ENCODE measurements at places on chromosomes 3 and 15. TPM values are rescaled to one million over a fixed set of nuclear protein-coding genes. Genes with fewer than 3 reads are reported as not detected.

DNA sequence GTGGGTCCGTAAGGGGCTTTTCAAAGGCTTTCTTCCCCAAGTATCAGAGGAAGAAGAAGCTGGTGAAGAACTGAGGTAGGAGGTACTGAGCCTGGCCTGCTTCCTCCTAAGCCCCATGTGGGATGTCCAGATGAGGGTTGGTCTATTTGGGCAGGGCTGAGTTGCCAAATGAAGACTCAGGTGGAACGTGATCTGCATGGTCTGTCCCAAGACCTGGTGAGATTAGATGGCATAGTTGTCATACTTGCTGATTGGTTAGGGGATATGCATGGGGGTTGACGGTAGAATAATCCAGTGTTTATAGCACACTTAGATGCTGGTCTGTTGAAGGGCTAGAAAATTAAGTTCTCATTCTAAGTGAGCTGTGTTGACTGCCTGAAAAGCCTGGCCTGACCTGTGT is 36.3 kb upstream of the BSN start:
- no peaks in the 10 kb centered on the region for H3K27me3 ChIP-seq
- H3K4me1 ChIP-seq, result no peaks in the 10 kb centered on the region
- H3K27ac ChIP-seq, result no peak overlapping the region
- no peak overlapping the region for H3K4me3 ChIP-seq
- H3K36me3 ChIP-seq, result peaks cover 37% of the 10 kb centered on the region
- DNase-seq, result no peak

The MCCC1 gene
- 16.4 TPM for total RNA-seq

DNA sequence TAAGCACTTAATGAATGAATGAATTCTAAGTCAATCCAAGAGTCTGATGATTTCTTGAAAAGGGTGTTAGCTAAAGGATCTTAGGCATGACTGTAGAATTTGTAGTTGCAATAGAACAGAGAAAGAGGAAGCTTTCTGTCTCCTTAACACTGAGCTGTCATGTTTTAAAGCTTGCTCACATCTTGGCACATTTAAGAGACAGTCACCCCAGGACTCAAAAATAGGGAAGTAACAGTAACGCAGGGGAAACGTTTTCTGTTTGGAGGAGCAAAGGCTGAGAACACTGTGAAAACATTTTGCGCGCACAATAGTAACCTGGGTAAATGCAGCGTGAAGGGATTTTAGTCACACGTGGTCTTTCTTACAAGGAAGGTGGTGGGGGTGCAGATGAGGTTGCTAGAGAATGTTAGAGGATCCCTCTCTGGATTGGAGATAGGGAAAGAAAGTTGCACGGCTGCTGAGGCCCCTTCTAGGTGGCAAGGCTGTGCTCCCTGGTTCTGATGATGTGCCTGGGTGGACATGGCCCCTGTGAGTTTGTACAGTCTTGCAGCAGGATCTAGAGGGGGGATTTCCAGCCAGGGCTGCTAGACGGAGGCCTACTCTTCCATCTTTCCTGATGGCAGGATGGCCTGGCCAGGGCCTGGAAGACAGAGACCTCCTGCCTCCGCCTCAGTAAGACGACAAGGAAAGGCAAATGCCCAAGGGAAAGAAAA is 12.0 kb downstream of the STARD5 start:
- H3K4me3 ChIP-seq, result no peak overlapping the region
- H3K27me3 ChIP-seq, result no peaks in the 10 kb centered on the region
- peak overlapping the region; percentile 50 for H3K27ac ChIP-seq
- H3K36me3 ChIP-seq, result peaks cover 59% of the 10 kb centered on the region

GRCh38 chr3:77267589-77267988 is 227.7 kb downstream of the ROBO2 start:
- H3K27ac ChIP-seq, result no peak overlapping the region
- no peaks in the 10 kb centered on the region for H3K36me3 ChIP-seq
- DNase-seq, result no peak
- H3K4me3 ChIP-seq, result no peak overlapping the region

GRCh38 chr15:52076889-52077781 is 35.4 kb downstream of the BCL2L10 start:
- H3K36me3 ChIP-seq, result no peaks in the 10 kb centered on the region
- no peak for DNase-seq
- no peaks in the 10 kb centered on the region for H3K27me3 ChIP-seq
- peaks cover 5% of the 10 kb centered on the region for H3K4me1 ChIP-seq
- H3K27ac ChIP-seq, result no peak overlapping the region

GRCh38 chr3:126119008-126119675 is 35.2 kb upstream of the SLC41A3 start:
- no peak overlapping the region for H3K27ac ChIP-seq
- no peak overlapping the region for H3K4me3 ChIP-seq
- no peaks in the 10 kb centered on the region for H3K4me1 ChIP-seq
- no peak for DNase-seq
- no peaks in the 10 kb centered on the region for H3K36me3 ChIP-seq

The VPS33B gene
- 23.8 TPM for total RNA-seq
